Heart left ventricle (tissue), 16 donors: ENCODE measurements at places on chromosomes 13 and 19. TPM values are rescaled to one million over a fixed set of nuclear protein-coding genes. Genes with fewer than 3 reads are reported as not detected.
A peak's percentile ranks its signal among the peaks of the same experiment; 100 is the strongest.

GRCh38 chr19:4067396-4068046, 822 bp upstream of the ZBTB7A start:
- DNase-seq = no peak

DNA sequence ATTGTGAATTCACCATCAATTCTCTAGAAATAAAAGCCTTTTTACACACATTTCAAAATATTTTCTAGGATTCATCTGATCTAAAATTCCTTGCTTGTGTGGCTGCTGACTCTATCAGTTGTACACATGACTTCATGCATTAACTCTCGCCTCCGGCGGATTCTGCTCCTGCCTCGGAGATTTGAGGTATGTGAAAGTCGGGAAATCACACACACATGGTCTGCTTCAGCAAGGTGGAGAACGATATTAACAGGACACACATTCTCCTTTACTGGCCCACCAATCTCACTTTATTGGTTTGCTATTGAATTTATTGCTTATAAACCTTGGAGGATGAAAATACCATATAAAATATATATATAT, 855.7 kb downstream of the SLITRK5 start:
- DNase-seq = no peak

SPIB gene
- polyA plus RNA-seq = 0.10 TPM

SOX1 gene
- not detected for polyA plus RNA-seq

BCKDHA gene
- polyA plus RNA-seq = 39.1 TPM

- DNase-seq = no peak
Observed at GRCh38 chr19:51250786-51251467, at the start of gene SIGLECL1. Gene SIGLECL1, plus strand, starts transcription at chr19:51251080. Its CDS starts 12,993 bp downstream, at chr19:51264073.

FLT1 gene
- polyA plus RNA-seq = 13.1 TPM

GRCh38 chr13:110525328-110526319, 35.9 kb downstream of the RAB20 start:
- DNase-seq = peak; percentile 63

B9D2 gene
- 1.9 TPM for polyA plus RNA-seq

DNA sequence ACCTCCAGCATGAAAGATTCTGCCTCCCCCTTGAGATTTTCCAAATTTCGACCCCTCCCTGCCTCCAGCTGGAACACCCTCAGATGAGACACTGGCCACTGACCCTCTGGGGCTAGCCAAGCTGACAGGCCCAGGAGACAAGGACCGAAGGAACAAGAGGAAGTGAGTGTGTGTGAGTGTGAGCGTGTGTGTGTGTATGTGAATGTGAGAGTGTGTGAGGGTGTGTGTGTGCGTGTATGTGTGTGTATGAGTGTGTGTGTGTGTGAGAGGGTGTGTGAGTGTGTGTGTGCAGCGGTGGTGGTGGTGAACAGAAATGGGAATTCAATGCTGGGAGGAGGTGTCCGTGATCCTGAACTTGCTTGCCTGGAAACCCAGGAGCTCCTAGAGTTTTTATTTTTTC, 13.8 kb downstream of the HRC start:
- DNase-seq = no peak

GRCh38 chr19:11375143-11375948, 880 bp downstream of the SWSAP1 start:
- DNase-seq = peak; percentile 73

DNA sequence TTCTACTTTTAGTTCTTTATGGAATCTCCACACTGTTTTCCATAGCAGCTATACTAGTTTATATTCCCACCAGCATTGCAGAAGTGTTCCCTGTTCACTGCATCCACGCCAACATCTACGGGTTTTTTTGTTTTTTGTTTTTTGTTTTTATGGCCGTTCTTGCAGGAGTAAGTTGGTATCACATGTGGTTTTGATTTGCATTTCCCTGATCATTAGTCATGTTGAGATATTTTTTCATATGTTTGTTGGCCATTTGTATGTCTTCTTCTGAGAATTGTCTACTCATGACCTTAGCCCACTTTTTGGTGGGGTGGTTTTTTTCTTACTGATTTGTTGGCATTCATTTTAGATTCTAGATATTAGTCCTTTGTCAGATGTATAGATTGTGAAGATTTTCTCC, 89.7 kb downstream of the FRY start:
- no peak for DNase-seq

DNA sequence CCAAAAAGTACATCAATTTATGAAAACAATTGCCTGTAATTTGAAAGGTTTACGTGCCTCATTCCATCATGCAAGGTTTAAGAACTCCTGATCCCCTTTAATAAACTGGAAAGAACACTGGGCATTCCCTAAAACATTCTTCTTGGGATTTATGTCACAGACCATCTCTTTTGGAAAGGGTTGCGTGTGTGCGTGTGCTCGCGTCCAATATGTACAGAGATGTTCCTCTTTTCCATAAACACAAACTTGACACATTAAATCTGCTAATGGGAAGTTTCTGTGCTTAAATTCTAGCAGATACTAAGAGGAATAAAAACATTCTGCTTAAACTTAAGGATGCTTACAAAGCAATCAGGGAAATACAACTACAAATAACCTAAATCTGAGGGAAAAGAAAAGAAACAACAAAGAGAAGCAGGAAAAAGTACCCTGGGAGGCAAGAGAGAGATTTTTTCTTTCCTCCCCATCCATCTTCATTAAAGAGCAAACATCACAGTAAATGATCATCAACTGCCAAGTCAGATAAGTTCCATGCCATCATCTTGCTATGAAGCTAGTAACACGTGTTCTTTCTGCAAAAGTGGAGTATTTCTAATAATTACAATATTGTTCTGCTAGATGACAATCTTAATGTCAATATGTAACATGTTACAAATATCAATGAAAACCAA, 83.7 kb downstream of the STK24 start:
- DNase-seq = no peak

LILRB3 gene
- 3.7 TPM for polyA plus RNA-seq

DNA sequence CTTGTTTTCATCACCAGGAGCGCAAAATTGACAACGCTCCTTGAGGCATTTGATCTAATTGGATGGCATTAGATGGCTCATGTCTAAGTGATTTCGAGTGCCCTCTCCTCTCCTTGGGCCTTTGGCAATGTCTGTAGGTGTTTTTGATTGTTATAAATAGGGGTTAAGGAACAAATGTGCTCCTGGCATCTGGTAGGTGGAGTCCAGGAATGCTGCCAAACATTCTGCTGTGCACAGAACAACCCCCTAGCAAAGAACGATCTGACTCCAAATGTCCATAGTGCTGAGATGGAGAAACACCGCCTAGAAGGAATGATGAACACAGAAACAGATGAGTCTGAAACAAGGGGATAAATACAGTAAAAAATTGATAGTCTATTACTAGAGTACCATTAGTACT, 68.0 kb upstream of the C1QTNF9B start:
- DNase-seq = no peak

LILRB4 gene
- 0.69 TPM for polyA plus RNA-seq

DNA sequence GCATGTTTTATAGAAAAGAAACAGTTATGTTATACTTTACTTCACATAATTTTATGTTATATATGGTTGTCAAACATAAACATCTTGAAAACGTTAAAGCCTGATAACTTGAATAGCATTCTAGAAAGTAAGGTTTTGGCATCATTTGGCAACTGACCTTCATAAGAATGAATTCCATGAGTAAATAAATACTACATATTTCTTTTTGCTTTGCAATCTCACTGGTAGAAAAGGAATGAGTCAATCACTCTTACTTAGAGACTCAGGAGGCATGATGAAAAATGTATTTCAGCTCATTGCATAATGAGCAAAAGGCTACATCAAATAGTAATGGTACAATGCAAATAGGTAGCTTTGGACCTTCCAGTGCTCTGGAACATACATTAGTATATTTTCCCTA, 1381.9 kb downstream of the EFNB2 start:
- no peak for DNase-seq

LYPD3 gene
- polyA plus RNA-seq = 0.46 TPM

MAMSTR gene
- 3.7 TPM for polyA plus RNA-seq

GRCh38 chr13:99496184-99497142, 4.8 kb upstream of the TM9SF2 start:
- peak; percentile 70 for DNase-seq

DNA sequence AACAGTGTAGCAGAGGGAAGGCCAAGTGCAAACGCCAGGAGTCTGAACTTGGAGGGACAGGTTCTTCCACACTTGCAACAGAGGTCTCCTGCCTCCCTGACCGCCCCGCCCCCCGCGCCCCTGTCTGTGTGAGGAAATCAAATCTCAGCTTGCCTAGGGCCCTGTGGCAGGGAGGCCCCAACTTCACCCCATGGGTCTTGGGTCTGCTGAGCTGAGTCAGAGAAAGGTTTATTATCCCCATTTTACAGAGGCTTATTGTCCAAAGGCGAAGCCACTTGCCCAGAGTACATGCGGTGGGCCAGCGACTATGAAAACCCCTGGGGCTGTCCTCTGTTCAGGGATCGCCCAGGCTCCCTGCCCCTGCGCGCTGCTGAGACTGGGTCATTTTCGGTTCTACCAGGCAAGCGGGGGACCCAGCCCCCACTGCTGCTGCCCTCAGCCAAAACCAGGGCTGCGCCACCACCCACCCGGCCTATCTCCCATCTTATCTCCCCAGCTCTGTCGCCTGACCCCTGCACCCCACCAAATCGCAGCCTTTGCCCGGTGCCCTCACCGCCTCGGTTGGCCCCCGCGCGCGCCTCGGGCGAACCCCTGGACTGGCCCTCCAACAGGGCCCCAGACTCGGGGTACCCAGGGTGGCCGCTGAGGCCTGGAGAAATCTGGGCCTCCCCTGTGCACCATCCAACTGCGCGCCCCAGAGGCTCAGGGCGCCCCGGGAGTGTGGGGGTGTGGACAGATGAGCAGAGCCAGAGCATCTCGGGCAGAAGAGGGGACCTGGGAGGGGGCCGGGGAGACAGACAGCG, 850 bp upstream of the CERS4 start:
- DNase-seq = peak; percentile 29

POSTN gene
- 24.2 TPM for polyA plus RNA-seq

PLVAP gene
- 26.4 TPM for polyA plus RNA-seq

LSR gene
- 4.8 TPM for polyA plus RNA-seq

SYT5 gene
- not detected for polyA plus RNA-seq

- DNase-seq = no peak
Observed at GRCh38 chr13:43574605-43575004, 212.2 kb downstream of the ENOX1 start.

DNA sequence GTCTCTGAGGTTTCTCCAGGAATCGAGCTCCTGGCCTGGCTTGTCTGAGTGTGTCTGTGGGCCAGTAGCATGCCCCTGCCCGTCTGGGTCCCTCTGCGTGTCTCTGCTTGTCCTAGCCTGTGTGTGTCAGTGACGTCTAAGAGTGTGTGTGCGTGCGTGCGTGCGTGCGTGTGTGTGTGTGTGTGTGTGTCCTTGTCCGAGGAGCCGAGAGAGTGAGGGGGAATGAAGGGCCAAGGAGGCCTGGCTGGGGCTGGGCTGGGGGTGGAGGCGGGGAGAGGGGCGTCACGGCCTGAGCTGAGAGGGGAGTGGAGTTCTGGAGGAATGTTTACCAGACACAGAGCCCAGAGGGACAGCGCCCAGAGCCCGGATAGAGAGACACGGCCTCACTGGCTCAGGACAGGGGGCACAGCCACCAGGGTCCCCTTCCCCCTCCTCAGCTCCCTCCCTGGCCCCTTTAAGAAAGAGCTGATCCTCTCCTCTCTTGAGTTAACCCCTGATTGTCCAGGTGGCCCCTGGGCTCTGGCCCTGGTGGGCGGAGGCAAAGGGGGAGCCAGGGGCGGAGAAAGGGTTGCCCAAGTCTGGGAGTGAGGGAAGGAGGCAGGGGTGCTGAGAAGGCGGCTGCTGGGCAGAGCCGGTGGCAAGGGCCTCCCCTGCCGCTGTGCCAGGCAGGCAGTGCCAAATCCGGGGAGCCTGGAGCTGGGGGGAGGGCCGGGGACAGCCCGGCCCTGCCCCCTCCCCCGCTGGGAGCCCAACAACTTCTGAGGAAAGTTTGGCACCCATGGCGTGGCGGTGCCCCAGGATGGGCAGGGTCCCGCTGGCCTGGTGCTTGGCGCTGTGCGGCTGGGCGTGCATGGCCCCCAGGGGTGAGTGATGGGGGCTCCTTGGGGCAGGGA, at the start of gene AXL:
Gene AXL (plus strand): TSS at position 609 of the 893 bp plus-strand sequence. CDS start 170 bp downstream, at position 779.
- DNase-seq = peak; percentile 83

FFAR2 gene
- not detected for polyA plus RNA-seq

DNA sequence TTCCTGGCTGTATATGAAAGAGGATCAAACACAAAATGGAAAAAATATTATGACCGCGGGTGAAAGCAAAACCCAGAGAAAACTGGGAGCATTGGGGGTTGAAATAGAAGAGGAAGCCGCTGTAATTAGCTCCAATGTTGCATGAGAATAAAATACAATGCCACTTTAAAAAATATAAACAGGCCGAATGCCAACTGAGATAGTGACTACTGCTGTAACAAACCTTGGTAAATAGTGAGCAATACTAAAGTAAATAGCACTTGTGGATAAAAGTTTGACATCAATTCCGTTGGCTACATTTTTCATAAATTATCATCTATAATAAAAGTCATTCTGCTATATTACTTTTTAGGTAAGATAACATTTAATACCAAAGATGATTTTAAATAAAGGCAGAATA, 395.8 kb upstream of the MIR17HG start:
- DNase-seq = no peak

GJA3 gene
- 9.3 TPM for polyA plus RNA-seq
